ENCODE measurements at places on chromosomes 6 and 20.

- no peak for DNase-seq
These were observed 133.8 kb upstream of the PTPN1 start for GRCh38 chr20:50376179-50376887.

DNA sequence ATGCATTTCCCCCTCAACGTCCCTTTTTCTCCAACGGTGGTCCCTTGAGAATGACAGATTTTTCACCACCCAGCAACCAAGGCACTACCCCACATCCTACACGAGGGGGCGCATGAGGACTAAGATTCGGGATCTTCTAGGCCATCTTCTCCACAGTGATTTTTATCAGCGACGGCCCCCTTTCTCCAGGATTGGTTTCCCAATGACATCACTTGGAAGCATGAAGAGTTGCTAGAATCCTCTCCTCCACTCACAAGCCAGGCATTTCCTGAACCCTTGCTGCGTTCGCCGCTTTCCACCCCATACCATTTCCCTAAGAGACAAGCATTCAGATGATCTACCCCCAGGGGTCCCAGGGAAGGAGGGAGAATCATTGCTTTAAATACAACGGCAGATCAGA is 252.0 kb downstream of the HIVEP2 start:
- DNase-seq = peak; percentile 45

- no peak for DNase-seq
These were observed 74.3 kb upstream of the FOXQ1 start for GRCh38 chr6:1237636-1238035.

DNA sequence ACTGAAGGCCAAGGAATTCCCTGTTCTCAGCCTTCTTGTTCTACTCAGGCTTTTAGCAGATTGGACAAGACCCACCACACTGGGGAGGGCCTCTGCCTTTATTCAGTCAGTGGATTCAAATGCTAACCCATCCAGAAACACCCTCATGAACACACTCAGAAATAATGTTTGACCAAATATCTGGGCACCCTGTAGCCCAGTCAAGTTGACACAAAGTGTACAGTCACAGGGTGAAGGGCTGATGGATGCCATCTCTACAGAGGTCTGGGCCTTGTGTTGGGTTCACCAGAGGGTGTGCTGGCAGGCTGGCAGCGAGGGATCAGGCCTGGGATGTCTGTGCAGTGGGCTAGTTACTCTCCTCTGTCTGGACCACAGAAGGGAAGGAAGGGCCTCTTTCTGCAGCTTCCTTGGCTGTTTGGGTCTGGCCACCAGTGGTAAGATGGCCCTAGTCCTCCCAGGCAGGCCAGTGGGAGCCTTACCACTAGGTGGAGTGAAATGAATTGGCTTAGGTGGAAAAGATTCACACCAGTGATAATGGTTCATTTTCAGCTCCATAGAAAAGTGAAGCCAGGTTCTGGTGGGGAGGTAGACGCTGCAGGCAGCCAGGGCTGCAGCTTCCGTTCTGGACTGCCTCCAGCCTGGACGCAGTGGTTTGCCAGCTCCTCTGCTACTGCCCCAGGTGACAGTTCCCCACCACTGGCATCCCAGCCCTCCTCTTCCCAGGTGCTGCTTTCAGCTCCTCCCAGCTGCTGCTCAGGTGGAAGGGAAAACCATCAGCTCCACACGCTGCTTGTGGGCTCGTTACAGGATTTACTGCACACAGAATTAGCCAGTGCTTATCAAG is 9.2 kb downstream of the TUBB2A start:
- DNase-seq = no peak

DNA sequence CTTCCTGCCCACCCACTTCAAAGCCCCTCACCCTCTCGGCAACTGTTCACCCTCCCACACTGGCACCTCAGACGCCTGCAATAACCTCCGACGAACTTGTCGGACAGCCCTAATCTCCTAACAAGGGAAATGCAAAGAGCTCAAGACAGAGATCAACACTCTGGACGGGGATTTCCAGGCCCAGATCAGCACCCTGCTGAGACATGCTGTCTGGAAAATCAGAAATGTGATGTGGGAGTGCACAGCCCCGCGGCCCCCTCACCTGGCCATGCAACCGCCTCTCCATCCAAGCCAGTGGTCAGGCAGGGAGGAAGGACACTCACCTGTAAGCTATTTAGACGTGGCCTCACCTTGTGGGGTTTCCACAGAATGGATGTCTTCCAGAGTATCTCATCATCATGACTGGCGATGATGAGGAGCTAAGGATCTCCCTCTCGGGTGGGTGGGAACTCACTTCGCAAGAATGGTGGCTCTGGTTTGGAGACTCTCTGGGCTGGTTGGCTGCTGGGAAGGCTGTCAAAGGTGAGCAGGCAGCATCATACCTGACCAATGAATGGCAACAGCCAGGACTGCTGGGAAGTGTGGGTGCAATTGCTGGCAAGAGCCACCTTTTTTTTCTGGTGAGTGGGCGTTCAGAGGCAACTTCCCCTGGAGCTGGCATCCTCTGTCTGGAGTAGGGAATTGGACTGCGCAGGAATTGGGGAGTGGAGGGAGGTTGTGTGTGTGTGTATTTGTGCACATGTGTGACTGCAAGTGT is 28.1 kb upstream of the ADTRP start:
- no peak for DNase-seq

- DNase-seq = no peak
These were observed 69.9 kb upstream of the SOX4 start for GRCh38 chr6:21523652-21524051.
